LoVo (cell line): ENCODE measurements at places on chromosomes 6 and 20.

DNA sequence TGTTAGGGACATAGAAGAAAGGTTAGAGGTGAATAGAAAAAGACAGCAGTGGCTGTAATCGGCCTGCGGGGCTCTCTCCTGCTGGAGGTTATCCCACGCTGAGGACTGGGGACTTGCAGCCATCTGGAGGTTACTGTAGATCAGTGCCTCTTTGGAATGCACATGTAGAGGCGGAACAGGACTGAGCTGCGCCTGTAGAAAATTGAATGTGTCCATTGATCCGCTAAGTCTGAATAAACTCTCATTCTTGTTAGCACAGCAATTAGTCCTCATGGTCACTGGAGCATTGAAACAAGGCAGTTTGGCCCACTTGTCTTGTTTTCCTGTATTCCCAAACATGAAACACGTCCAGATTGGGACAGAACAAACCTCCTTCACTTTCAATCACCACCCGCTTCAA, 46.3 kb upstream of the F13A1 start:
- DNase-seq, result no peak

GRCh38 chr20:16475225-16475624, 98.0 kb downstream of the KIF16B start:
- no peak for DNase-seq

- DNase-seq, result peak; percentile 41
Observed at GRCh38 chr20:6008254-6008653, 45.6 kb downstream of the LRRN4 start.

DNA sequence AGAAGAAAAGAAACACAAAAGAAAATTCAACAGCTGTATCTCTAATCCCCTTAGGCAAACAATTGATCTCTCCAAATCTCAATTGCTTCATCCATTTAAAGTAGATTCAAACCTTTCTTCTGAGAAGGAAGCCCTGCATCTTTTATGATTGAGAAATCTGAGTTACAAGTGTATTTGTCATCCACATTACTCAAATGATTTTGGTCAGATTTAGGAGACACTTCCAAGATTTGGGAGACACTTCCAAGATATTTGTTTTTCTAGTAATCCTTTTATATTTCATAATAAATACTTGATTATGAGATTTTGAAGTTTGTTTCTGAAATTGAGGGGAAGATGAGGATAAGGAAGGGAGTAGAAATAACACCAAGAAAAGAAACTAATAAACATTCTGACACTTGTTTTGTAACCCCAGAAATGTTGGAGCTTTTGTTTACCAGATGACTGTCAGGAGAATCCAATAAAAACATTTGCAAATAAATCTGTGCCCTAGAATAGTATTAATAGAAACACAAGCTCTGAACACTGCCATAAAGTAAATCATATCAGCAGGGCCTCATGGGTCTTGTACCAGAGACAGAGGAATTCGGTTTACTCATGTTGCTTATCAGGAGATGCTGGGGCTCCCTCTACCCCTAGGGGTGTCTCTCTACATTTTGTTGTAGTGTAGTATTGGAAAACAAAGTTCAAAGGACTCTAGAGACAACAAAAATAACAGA, 314.3 kb upstream of the NT5E start:
- no peak for DNase-seq

- no peak for DNase-seq
Observed at GRCh38 chr6:109292983-109293586, 89.2 kb downstream of the CD164 start.

GRCh38 chr20:19765913-19766312, 7.9 kb downstream of the RIN2 start:
- DNase-seq, result no peak

GRCh38 chr20:5181492-5181891, 54.7 kb downstream of the CDS2 start:
- no peak for DNase-seq

GRCh38 chr6:142942805-142943227, 2.2 kb downstream of the HIVEP2 start:
- DNase-seq, result peak; percentile 64

- no peak for DNase-seq
Observed at GRCh38 chr6:31922942-31923341, 4.6 kb upstream of the C2 start.

DNA sequence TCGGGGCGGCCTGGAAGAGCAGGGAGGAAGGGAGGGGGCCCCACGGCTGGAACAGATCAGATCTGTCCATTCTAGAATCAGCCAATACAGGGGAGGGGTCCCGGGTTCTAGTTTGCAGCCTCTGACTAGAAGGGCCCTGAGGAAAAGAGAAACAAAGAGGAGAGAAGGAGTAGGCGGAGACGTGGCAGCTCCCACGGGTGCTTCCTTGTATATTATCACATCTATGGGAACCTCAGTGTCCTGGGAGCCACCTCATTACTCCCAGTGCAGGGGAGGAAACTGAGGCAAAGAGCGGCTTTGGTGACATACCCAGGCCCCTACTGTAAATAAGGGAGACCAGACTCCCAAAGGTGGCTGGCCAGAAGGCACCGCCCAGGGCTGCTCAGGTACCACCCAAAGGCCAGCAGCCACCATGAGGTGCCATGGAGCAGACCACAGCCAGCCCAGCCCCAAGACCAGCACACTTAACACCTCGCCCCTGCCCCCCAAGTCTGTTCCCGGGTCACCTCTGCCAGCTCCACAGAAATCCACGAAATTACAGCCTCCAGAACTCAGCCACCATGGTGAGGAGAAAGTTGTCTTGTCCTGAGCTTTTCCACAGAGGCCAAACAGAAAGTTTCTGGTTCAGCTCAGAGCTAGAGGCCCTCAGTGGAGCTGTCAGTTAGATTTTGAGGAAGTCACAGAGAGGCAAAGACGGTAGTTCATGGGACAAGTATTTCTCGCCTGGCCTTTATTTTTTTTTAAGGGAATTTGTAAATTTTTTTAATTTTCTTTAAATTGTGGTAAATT, 2.1 kb downstream of the ZC3H12D start:
- no peak for DNase-seq

DNA sequence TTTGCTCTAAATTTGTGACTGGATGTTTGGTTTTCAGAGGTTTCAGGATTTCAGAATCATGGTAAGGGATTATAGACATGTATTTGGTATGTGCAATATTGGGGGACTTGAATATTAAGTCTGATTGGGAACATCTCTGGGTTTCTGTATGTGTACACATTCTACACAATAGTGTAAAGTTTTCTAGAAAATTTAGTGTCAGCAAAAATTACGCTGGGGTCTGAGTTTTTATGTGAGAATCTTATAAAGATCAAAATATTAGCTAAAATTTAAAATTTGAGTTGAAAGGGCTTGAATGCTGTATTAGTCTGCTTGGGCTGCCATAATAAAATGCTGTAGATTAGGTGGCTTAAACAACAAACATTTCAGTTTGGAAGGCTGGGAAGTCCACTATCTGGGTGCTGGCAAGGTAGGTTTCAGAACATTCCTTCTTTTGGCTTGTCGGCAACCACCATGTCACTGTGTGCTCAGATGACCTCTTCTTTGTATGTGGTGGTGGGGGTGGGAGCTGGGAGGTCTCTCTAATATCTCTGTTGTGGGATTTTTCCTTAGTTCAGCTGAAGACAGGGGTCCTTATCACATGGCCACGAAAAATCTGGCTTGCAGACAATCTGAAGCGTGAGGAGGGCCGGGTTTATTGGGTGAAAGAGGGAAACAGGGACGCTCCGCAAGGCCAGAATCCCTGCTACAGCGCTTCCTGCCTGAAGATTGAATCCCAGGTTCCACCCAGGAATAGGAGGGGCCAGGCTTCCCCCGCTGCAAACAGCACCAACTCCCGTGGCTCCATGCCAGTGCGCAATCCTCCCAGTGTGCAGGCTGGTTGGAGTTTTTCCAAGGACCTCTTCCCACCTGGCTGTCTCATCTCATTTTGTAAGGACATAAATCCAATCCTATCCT, 299.7 kb downstream of the PLCB1 start:
- DNase-seq, result no peak

- DNase-seq, result no peak
Observed at GRCh38 chr6:85421181-85421580, 28.7 kb upstream of the NT5E start.

DNA sequence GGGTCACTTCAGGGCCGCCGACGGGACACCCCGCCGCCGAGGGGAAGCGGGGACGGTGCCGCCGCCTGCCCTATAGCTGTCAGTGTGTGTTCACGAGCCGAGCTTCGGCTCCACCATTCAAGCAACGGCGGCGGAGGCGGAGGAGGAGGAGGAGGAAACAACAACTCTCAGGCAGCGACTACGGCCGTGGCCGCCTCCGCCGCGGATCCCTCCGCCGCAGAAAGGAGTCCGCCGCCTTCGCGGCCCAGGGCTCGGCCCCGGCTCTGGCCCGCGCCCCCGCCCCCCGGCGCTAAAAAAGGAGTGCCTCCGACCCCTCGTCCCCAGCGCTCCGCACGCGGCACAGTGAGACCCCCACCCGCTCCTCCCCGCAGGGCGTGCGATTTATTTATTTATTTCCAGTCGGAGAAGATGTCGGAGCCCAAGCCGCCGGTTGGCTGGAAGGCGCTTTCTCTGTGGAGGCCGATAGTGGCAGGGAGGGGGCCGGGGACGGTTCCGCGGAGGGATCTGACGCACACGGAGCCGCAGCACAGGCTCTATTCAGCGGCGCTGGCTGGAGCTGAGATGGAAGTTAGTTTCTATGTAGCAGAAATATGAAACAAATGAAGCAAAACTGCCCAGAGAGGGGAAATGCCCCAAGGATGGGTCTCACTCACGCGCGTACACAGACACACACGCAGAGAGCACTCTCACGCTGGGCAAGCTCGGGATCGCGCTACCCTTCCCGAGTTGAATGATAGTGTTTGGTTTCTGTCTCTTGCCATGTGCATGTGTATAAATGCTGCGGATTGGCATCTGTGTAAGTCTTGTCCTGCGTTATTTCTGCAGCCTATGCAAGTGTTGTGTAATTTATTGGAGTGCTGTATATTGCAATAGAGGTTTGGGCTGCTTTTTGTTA, at the start of gene PHIP:
Gene PHIP, minus strand, starts transcription at position 180 of the 895 bp plus-strand sequence. CDS start 186 bp downstream, outside the sequence.
- DNase-seq, result peak; percentile 91

- DNase-seq, result no peak
Observed at GRCh38 chr20:20573797-20574196, 138.6 kb downstream of the RALGAPA2 start.

- DNase-seq, result no peak
Observed at GRCh38 chr6:56686429-56686828, 43.7 kb upstream of the DST start.

- DNase-seq, result no peak
Observed at GRCh38 chr6:157563611-157564284, 182.8 kb downstream of the ZDHHC14 start.

- DNase-seq, result no peak
Observed at GRCh38 chr20:61422636-61423425, 170.8 kb downstream of the CDH4 start.

- DNase-seq, result no peak
Observed at GRCh38 chr6:105739764-105740163, 336.9 kb upstream of the PREP start.

DNA sequence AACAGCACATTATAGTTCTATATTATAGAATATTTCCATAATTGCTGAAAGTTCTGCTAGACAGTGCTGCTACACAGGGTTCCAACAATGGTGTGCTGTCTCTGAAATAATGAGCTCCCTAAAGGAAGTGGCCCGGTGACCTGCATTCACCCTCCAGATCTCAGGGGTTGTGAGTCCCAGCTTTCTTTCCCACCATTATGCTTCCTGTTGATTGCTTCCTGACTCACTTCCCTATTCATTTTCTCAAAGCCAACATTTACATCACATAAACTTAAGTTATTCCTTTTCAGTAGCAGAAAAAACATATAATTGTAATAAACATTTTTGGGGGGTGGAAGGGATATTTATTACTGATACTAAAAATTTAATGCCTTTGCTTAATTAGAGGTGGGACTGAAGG, 12.9 kb upstream of the CCN6 start:
- DNase-seq, result no peak

DNA sequence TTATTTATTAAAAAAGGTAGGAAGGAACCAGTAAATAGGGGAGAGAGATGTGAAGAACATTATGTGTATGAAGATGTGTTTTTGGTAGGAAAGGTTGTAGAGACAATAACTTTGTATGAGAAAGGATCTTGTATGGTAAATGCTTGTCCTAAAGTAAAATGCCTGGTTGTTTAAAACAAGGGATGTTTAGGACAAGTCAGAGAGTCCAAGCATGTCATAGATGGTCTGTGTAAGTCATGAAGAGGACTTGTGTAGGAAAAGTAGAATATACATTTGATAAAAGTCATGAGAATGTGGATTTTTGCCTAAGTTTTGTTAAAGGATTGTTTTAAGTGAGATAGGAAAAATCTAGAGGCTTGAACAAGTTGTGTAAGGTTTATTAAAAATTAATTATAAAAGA, 325.1 kb downstream of the CDH26 start:
- no peak for DNase-seq

GRCh38 chr6:22237526-22237925, 59.3 kb downstream of the PRL start:
- no peak for DNase-seq

DNA sequence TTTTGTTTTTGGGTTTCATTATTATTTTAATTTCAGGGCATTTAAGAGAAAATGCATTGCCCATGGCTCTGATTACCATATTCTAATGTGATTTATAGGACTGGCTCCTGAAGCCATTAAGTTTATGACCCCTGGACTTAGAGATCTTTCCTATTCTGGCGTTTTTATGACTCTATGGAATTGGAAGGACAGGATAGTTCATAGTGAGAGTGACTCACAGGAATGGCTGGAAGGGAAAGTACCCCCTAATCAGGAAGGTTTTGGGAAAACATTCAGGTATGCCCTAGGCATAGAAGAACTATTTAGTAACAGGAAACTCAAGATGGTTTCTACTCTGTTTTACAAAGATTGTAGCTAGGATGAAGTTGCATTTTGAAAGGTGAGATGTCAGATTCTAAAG, 108.6 kb upstream of the SLC2A12 start:
- no peak for DNase-seq

- DNase-seq, result no peak
Observed at GRCh38 chr6:71488186-71488585, 199.6 kb downstream of the OGFRL1 start.

DNA sequence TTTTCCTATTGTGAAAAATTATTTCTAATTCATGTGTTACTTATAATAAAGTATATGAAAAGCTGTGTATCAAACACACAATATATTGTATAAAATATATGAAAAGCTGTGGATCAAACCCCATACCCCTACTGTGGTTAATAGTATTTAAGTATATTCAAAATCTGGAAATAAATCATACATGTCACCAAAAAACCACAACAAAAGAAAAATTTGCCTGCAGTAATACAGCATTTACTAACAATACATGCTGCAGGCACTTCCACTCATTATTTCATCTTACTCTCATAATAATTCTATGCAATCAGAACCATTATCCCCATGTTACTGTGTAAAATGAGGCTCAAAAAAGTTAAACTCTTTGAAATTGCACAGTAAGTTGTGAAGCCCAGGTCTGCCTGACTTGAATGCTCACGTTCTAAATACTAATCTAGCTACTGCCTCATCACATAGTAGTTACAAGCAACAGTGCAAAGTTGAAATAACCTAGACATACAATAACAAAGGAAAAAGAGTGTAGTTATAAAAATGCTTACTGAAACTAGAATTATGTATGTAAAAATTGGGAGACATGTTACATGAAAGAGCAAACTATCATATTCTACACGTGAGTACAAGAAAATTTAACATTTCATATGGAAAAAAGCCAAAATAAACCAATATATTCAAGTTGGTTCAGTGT, 61.7 kb downstream of the FAM217A start:
- DNase-seq, result no peak

GRCh38 chr6:56491606-56492328, 150.9 kb downstream of the DST start:
- no peak for DNase-seq
